ENCODE measurements at places on chromosomes 3 and 15.

- no peak for DNase-seq
Observed at GRCh38 chr15:83810110-83810509, 156.2 kb downstream of the ADAMTSL3 start.

- DNase-seq = no peak
Observed at GRCh38 chr15:69855258-69856000, 242.3 kb downstream of the TLE3 start.

- DNase-seq = no peak
Observed at GRCh38 chr15:66184936-66185790, 68.4 kb downstream of the MEGF11 start.

DNA sequence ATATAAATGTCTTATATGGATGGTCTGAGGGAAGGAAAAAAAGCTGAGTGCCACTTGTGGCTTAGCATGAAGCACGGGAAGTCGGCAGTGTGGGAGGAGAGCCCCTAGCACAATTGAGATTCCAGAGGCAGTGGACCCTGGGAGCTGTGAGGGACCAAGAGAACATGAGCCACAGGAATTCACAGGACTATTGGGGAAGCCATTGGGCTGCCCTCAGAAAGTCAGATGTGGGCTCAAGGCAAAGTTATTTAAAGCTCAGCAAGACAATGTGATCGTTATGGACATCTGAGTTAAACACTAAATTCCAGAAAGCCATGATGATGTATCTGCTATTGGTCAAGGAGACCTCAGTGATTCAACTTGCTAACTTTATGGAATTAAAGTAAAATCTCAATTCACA is 380.8 kb upstream of the IL12A start:
- DNase-seq = no peak

DNA sequence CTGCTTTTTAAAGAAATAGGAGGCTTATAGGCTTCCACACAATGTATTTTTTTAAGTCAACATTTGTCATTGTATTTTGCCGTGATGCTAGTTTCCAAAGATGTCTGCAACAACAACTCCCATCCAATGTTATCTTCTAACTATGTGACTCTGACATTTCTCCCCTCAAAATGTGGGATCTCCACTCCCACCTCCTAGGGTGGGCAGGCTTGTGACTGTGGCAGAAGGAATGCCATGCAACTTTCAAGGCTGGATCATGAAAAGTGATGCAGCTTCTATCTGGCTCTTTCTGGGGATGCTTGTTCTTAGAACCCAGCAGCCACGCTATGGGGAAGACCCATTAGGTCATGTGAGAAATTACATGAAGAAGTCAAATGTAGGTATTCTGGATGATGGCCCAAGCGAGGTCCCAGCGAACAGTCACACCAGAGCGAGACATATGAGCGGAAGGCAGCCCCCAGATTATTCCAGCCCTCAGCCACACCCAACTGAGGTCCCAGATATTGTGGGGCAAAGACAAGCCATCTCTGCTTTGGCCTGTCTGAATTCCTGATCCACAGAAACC is 124.3 kb downstream of the BDH1 start:
- DNase-seq = no peak

DNA sequence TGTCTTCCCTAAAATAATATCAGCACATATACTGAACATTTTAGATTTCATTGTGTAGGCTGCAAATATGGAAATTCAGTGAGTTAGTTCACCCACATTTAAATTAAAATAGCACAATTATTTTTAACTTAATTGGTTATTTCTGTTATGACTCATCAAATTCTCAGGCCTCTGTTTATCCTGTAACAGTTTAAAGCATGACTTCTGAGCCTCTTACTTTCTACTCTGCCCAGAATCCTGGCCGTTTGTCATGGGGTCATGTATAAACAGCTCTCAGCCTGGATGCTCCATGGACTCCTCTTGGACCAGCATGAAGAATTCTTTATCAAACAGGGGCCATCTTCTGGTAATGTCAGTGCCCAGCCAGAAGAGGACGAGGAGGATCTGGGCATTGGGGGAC is 12.2 kb downstream of the TUBGCP4 start:
- DNase-seq = no peak
